Coronary artery (tissue), 2 donors: ENCODE measurements at places on chromosomes 16 and 17.

GRCh38 chr16:15810411-15810810 lies 46.4 kb downstream of the MYH11 start:
- DNase-seq = no peak

DNA sequence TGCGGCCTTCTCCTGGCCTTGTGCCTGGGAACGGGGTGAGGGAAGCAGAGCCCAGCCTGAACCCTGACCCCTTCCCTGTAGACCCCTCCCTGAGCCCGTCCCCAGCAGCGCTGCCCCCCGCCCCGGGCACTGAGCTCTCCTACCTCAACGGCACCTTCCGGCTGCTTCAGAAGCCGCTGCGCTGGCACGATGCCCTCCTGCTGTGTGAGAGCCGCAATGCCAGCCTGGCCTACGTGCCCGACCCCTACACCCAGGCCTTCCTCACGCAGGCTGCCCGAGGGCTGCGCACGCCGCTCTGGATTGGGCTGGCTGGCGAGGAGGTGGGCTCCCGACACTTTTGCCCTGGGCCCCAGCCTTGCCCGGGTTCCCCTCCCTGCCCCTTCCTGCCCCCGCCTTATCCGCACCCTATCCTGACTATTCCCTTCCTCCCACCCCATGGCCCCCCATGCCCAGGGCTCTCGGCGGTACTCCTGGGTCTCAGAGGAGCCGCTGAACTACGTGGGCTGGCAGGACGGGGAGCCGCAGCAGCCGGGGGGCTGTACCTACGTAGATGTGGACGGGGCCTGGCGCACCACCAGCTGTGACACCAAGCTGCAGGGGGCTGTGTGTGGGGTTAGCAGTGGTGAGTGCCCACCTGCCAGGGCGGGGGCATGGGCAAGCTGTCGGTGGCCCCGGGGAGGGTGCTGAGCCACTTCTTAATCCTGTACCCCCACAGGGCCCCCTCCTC lies 62.1 kb downstream of the MRC2 start:
- DNase-seq = no peak

DNA sequence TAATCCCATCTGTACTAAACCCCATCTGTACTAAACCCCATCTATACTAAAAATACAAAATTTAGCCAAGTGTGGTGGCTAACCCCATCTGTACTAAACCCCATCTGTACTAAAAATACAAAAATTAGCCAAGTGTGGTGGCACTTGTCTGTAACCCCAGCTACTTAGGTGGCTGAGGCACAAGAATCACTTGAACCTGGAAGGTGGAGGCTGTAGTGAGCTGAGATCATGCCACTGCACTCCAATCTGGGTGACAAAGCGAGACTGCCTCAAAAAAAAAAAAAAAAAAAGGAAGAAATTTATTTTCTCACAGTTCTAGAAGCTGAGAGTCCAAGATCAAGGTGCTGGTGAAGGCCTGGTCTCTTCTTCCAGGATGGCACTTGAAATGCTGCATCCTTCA lies 12.1 kb downstream of the ZFP1 start:
- no peak for DNase-seq

DNA sequence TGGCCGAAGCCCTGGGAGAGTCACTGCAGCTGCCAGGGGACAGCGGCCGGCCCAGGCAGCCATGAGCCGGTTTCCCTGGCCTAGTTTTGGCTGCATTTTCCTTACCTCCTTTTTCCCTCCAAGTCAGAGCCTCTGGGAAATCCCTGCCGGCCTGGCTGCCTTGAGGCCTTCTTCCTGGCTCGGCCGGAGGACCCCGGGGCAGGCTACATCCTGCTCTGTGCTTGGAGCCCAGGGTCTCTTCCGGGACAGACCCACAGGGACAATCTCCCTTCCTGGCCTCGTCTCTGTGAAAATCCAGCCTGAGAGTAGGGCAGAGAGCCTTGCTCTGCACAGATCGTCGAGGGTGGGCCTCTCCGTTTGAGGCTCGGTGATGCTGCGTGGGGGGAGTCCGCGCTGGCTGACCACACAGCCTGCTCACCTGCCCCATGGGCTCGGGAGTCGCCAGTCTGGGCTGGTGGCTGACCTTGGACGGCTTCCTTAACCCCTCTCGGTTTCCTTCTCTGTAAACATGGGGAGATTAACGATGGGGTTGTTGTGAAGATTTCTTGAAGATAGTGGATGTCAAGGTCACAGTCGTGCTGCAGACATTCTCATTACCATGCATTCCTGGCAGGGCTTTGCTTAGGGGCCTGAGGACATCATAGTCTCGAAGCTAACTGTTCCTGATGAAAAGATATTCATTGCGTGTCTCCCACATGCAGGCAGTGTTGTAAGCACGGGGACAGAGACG lies 34.8 kb upstream of the CIBAR2 start:
- no peak for DNase-seq

DNA sequence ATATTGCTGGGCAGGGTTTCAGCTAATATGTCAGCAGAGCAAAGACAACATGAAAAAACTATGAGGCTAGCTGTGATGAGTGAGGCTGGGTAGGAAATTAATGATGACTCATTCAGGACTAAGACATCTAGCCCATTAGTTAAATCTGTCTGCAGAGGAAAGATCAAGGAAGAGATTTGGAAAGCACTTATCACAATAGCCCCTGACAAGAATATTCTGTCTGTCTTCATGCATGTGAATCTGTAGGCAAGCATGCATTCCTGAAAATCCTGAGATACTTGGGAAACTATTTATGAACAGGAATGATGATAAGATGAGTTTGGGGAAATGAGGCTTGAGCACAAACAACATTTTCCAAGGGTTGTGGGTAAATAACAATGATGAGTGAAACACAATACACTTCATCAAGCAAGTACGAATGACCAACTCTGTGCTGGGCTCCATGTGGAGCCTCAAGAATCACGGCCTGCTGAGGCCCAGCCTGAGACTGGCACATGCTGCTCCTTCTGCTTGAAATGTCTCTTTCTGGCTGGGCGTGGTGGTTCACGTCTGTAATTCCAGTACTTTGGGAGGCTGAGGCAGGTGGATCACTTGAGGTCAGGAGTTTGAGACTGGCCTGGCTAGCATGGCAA lies 96.5 kb upstream of the ASIC2 start:
- no peak for DNase-seq

- no peak for DNase-seq
These were observed 18.5 kb upstream of the HEXD start for GRCh38 chr17:82399601-82400101.

DNA sequence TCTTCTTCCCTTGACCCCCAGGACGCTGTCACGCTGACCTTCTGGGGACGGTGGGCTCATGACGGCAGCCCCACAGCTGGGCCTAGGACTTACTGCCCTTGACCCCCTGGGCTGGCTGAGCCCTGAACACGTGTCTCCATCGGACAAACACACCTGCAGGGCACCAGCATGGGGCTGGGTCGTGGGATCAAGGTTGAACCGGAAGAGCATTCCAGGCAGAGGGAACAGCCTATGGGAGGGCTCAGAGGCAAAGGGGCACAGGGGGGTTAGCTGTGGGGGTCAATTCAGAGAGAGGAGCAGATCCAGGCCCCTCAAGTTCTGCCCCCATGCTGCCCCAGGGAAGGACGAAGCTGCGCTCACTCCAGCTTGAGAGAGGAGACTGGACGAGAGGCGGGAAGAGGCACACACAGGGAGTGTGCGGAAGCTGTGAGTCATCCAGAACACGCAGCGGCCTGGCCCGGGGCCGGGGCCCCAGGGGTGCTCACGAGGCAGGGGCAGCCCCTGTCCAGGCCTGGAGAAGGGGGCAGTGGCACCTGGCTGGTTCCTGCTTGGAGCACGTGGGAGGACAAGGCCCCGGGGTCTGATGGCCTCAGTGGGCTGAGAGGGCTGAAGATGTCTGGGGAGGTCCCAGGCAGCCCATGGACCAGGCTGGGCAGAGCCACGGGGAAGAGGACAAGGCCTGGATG lies 9.9 kb downstream of the SSTR5 start:
- DNase-seq = no peak

- no peak for DNase-seq
These were observed 40.3 kb upstream of the CCNF start for GRCh38 chr16:2388875-2389433.

DNA sequence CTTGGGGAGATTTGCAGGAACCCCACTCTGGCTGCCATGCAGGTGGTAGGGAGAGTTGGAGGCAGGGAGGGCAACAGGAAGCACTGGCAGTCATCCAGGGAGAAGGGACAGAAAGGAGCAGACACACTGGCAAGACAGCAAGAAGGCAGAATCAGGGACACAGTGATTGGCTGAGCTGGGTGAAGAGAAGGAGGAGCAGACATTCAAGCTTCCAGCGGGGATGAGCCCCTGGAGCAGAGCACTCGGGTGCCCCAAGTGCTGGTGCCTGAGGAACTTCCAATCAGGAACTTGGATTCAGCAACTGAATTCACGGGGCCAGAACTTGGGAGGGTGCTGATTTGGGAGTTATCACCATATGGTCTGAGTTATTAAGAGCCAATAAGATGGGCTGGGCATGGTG lies 6.3 kb upstream of the ITGA3 start:
- DNase-seq = no peak

DNA sequence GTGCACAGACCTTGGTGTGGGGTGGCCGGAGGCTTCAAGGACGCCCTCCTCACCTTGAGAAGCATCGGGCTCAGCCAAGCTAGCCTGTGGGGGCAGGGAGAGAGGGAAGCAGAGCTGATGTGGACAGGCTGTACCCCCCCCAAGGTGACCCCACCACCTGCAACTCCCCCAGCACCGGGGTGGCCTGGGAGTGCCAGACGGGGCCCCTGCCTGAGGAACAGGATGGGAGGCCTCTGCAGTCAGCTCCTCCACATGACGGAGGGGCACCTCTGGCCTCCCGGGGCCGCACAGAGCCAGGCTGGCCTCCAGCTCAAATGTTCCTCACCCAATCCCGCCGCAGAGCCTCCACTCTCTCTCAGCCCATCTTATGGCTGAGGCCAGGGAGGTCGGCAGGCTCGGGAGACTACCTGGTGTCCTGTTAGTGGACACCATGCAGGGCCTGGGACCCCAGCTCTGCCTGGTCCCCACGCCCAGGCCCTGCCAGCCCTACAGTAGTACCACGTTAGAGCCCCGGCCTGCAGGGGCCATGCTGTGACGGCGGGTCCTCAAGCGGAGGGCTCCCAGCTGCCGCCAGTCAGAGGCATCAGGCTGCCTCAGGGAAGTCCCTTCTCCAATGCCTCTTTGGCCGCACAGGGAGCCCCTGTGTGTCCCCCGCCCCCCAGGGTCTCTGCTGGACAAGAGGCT lies 19.4 kb upstream of the SLC38A10 start:
- DNase-seq = no peak

DNA sequence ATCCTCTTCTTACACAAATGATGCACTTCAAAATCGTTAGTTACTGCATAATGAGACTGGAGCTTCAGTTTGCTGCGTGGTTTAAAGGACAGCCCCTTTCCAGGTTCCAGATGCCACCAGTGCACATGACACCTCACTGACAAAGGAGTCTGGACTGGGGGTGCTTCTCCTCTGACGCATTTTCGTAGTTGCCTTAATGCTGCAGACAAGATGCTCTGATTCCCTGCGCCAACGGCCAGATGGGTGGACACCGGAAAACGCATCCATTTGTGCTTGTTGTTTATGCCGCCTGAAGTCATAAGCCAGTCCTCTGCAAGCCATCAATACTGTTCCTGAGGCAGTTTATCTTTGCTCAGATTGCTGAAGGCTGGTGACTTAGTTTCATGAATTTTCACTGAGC lies 16.0 kb downstream of the FBXO31 start:
- no peak for DNase-seq

GRCh38 chr16:10675216-10675615 lies 19.5 kb downstream of the TEKT5 start:
- DNase-seq = no peak

- DNase-seq = no peak
These were observed 29.2 kb downstream of the AXIN2 start for GRCh38 chr17:65532101-65532890.

GRCh38 chr16:78195797-78196196 lies 96.3 kb downstream of the WWOX start:
- DNase-seq = no peak

- DNase-seq = peak; percentile 31
These were observed 7.4 kb upstream of the PSMC3IP start for GRCh38 chr17:42584880-42585279.

DNA sequence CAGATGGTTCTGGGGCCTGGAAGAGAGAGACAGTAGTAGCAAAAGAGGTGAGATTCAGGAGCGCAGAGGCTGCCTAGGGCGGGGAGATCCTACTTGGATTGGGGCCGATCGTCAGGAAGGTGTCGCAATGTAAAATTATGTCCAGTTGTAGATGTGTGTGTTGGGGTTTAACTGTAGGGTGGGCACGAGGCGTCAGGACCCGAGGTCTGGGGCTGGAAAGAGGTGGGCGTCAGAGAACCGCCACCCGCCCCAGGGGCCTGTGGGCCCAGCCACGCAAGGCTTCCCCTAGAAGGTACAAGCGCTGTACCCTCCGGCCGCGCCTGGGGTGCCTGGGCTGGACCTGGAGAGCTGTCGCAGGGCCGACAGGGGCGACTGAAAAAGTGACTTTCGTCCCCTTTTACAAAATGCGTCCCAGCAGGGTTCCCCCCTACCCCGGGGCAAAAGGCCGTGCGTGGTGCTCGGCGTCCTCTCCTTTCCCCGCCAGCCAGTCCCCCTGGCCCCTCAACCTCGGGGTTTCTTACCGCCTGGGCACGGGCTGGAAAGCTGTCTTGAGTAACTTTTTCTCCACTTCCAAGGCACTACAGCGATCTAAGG lies 2.8 kb downstream of the IRX3 start:
- DNase-seq = no peak

DNA sequence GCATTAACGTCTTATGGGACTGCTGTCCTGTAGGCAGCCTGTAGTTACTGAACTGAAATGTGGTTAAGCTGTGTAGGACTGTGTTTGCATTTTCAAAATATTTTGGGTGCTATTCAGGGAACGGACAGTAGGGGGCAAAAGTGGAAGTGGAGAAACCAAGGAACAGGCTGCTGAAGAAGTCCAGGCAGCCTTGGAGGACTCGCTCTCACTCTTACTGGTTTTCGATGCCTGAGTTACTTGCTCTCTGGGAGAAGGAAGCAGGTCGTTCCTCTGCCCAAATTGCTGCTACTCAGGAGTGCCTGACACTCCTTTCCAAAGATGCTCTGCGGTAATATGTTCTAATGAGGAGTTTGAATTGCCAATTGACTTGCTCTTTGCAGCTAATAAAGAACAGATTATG lies 64.5 kb upstream of the RBFOX1 start:
- no peak for DNase-seq

DNA sequence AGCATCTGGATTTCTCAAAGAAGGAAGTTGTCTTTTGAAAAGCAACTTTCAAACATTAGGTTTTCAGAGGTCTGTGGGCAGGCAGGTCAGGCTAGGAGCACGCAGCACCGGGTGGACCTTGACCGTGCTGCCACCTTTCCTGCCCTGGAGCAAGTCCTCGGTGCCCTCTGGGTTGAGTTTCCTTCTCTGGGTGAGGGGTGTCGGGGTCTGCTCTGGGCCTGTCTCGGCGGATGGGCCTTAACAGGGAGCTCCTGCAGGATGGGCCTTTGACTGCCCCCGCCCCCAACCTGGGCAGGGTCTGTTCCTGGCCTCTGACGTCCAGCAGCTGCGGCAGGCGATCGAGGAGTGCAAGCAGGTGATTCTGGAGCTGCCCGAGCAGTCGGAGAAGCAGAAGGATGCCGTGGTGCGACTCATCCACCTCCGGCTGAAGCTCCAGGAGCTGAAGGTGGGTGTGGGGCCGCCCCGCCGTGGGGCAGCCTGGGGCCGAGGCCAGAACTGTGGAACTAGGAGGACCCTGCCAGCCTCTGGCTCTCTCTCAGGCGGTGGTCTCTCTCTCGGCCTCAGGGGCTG lies 8.7 kb downstream of the DEF8 start:
- no peak for DNase-seq
